Suppressor macrophage treated with lipopolysaccharide for 1 hour (primary cell): ENCODE measurements at places on chromosomes 3 and 15.

DNA sequence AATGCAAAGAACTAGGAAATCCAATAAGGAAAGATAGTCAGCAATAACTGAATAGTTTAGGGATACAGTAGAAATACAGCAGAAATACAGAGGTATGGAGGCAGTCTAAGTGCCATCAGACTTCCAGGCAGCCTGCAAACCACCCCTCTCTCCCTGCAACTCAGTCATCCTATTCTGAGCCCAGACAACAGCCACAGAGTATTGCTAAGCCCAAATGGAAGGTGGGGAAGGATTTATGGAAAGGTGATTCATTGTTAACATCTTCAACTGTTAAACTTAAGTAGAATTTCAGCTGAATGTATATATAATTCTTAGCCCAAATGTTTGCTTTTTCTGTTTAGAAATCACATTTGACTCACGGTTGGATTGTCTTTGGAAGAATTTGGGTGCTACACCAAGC is 300.4 kb downstream of the RBMS3 start:
- DNase-seq: no peak

- no peak for DNase-seq
Measured at GRCh38 chr15:98017150-98017964, 56.9 kb downstream of the ARRDC4 start.

DNA sequence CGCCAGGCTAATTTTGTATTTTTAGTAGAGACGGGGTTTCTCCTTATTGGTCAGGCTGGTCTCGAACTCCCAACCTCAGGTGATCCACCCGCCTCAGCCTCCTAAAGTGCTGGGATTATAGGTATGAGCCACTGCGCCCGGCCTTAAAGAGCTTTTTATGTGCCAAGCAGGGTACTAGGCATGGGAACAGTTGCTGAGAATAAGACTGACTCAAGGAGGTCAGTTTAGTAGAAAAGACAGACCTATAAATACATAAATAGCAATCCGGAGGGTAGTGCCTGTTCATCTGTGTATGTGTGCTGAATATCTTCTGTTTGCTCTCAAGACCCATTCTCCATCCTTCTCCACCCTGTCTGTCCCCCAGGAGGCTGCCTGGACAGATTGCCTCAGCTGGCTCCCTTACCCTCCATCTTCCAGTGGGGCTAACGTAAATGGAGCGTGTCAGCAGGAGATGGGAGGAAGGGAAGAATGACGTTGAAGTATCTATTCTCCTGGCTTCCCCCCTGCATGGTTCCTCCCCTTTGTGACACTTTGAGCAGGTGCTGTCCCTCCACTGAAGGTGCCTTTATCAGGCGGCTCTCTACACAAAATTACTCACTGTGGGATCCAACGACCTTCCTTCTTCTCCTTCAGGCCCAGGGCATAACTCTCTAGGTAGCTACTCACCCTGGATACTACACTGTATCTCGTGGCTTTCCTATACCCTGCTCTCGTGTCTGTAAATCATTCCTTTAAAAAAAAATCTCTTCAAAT is 31.1 kb downstream of the FBXO40 start:
- no peak for DNase-seq

DNA sequence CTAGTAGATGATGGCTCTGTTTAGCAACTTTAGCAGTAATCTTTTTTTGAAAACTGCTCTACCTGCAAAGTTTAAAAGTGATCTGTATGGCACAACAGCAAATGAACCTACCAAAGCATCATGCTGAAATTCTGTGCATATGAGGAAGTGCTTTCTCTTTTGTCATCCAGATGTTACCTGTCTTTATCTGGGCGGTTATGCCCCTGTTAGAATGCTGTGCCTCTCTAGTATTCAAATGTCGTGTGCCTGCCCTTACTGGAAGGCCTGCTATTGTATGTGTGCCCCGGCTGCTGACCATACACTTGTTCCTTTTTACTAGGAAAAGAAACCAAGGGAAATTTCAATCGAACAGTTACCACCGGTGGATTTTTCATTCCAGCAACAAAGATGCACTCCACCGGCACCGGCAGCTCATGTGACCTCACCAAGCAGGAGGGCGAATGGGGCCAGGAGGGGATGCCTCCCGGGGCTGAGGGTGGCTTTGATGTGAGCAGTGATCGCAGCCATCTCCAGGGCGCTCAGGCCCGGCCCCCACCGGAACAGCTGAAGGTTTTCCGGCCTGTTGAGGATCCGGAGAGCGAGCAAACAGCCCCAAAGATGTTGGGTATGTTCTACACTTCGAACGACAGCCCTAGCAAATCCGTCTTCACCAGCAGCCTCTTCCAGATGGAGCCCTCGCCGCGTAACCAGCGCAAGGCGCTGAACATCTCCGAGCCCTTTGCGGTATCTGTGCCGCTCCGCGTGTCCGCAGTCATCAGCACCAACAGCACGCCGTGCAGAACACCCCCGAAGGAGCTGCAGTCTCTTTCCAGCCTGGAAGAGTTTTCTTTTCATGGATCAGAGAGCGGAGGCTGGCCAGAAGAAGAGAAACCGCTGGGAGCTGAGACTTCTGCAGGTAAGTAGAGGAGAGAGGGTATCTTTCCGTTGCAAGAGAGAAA is 61.6 kb downstream of the TMEM39A start:
- no peak for DNase-seq
